ENCODE measurements at places on chromosomes 6 and 20.

DNA sequence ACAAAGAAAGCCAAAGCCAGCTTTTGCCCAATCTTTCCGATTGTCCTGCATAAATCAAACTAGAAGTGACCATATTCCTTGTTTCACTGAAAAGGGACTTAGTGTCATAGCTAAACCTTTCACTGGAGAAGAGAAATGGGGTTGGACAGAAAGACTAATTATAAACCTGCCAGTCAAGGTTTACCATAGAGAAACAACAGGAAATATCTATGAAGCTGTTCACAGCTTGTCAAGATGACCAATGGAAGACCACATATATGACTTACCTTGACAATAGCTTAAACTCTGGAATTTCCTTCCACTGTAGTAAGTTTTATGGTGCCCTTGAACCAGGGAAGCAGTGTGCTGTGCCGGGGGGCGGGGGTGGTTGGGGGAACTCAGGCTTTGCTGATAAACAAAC, 107.7 kb upstream of the PHACTR1 start:
- no peak for DNase-seq

DNA sequence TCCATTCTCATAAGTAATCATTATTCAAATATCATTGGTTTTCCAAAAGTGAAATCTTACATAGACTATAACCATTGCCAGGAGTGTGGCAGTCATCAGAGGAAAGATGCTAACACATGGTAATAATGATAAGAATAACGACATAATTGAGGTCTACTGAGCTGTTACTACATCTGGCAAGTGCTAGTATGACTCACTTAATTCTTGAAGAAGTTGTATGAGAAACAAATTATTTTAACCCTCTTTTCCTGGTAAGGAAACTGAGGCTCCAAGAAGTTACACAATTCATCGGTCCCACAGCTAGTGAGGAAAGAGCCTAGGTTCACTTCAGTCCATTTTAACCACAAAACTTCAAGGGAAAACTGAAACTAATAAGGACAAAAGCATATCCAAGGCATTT, 335.6 kb upstream of the BTBD3 start:
- no peak for DNase-seq

DNA sequence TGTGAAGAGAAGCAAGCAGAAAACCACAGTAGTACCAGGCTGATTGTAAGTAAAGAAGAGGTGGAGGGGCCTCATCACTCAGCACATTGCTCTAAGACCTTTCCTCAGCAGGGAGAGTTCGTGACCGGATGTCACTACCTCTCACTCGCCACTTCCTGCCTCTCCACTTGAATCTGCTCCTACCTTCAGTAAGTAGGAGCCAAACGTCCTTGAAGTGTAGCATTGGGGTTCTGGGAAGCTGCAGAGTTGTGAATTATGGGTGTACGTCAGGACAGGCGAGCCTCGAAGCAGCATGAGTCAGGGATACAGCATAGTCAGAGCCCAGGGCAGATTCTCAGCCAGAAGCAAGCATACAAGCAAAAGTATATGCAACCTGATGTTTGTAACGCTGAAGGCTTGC, 224.9 kb downstream of the PHACTR1 start:
- peak; percentile 33 for DNase-seq

- no peak for DNase-seq
Observed at GRCh38 chr20:56380375-56380774, 11.6 kb downstream of the AURKA start.

DNA sequence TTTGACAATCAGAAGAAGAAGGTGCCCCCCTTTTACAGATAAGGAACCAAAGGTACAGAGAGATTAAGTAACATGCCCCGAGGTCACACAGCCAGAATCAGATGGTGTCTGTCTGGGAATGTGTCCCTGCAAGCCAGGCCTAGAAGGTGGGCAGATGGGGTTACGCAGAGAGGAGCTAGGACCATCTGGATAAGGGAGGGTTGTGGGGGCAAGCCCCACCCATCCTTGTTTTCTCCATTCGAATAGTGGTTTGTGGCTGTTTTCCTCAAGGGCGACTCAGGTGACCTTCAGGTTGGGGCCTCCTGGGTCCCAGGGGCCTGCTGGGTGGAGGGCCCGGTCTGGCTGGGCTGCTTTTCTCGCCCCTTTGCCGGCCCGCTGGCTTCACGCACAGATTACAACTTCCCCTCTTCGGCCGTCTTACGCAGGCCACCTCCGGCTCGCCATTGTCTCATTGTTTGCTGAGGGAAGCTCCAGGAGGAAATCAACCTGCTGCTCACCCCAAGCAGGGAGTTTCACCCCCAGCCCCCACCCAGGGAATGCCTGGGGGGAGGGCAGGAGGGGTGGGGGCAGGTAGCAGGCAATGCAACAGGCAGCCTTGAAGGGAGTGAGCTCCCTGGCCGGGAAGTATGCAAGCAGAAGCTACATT, 30.8 kb upstream of the CSNK2A1 start:
- no peak for DNase-seq

Data from CD4-positive, CD25-positive, alpha-beta regulatory T cell (primary cell).